RWPE1 (cell line): ENCODE measurements at places on chromosomes 1 and 21.

DNA sequence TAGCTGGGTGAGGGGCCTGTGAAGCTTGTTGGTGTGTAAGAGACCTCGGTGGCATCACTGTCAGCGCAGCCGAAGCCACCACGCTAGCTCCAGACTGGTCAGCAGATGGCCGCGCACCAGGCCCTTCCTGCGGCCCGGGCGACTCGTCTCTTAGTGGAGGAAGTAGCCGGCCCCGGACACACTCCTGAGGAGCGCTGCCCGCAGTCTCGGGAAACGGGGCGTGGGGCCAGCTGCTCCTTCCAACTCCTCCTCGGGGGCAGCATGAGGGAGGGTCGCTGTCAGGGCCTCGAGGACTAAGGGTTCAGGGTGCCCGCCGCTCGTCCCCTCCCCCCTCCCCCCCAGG is 20.4 kb downstream of the H3-3A start:
- no peak for DNase-seq

GRCh38 chr1:177048314-177049069 is 116.0 kb downstream of the ASTN1 start:
- DNase-seq = peak; percentile 10

GRCh38 chr1:237045278-237046016 is 3.5 kb downstream of the RYR2 start:
- DNase-seq = no peak

GRCh38 chr1:201146626-201147390 is 7.5 kb downstream of the TMEM9 start:
- DNase-seq = no peak

DNA sequence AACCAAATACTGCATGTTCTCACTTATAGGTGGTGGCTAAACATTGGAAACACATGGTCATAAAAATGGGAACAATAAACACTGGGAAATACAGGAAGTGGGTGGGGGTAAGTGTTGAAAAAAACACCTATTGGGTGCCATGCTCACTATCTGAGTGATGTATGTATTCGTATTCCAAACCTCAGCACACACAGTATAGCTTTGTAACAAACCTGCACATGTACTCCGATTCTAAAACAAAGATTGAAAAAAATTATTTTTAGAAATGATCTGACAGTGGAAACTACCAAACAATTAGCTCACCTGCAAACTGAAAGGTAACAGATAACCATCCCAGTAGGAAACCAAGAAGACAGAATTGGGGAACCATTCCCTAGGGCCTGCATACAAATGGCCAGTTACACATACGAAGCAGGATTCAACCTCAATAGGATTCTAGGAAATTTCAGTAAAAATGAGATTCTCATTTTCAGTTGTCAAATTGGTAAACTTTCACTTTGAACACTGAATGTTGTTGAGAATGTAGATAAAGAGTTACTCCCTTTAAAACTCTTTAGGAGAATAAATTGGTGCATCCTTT is 88.1 kb upstream of the LRRC8D start:
- no peak for DNase-seq

DNA sequence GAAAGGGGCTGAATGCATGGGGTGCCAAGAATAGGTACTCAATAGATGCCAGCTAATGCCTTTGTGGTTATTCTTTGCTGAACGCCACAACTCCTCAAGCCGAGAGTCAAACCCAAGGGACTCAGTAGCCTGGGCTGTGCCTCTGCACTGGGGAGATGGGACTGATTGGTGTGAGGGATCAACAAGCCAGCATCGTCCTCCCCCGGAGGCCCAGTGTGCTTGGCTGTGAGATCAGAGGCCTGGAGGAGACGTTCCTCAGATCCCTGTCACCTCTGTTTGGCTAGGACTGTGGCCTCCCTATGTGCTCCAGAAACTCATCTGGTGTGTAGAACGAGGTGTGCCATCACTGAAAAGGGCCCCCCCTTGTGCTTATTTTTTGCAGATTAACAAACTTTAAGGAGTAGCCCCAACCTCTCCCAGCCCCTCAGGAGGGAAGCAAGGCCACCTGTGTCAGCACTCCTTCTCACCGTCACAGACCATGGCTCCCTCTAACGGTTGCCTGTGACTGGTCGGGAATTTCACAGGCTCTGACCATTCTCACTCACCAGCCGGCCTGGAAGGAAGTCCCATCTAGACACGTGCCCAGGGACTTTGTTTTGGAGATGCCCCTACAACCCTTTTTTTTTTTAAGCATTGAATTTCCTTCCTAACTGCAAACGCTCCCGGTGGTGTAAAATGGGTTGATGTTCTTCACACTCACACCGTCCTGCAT is 194.0 kb upstream of the VAMP3 start:
- DNase-seq = peak; percentile 39

GRCh38 chr1:10736634-10737586 is 59.5 kb downstream of the CASZ1 start:
- no peak for DNase-seq

- DNase-seq = no peak
Observed at GRCh38 chr1:217910791-217911320, 279.7 kb downstream of the SPATA17 start.

GRCh38 chr1:70355920-70356319 is 1.4 kb upstream of the ANKRD13C start:
- no peak for DNase-seq

DNA sequence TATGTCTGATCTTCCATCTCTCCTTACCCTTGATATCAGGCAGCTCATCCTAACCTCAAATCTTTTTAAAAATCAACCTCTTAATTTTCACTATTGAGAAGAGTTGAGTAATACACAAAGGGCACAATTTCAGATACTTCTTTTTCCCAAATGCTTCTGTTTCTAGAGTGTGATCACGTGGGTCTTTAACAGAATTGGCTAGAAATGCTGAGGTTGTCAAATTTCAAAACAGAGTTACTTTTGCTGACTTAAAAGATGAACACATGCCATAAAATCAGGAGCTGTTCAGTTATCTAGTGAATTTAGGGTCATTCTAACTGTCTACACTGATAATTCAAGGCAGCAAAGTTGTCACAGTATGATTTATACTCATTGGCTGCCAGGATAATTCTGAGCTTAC is 63.6 kb upstream of the NGF start:
- no peak for DNase-seq

GRCh38 chr1:93770640-93771039 is 89.0 kb upstream of the BCAR3 start:
- no peak for DNase-seq

DNA sequence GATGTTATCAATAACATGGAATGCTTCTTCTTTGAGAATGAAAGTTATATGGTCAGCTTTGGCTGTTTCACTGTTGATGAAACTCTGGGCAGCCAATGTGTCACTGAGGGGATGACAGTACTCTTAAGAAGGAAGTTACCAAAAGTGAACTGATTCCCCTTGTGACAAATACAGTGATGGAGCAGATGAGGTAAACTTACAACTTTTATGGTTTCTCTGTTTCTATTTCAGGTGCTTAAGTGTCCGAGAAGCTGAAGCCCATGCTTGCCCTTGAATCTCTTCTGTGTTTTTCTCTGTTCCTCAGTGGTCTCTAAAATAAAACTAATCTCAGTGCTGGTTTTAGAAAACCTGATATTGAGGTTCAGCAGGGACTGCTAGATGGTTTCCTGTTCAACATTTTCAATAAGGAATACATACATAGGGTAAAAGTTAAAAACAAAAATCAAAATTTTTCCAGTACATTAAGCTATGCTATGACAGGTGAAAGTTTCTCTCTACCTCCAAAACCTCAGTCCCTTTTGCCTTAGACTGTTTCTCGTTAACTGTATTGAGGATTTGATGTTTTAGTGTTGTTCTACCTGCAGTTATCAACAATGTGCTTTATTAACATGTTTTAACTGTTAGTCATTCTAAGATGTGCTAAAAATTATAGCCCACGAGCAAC is 454.4 kb upstream of the ADGRL4 start:
- no peak for DNase-seq

DNA sequence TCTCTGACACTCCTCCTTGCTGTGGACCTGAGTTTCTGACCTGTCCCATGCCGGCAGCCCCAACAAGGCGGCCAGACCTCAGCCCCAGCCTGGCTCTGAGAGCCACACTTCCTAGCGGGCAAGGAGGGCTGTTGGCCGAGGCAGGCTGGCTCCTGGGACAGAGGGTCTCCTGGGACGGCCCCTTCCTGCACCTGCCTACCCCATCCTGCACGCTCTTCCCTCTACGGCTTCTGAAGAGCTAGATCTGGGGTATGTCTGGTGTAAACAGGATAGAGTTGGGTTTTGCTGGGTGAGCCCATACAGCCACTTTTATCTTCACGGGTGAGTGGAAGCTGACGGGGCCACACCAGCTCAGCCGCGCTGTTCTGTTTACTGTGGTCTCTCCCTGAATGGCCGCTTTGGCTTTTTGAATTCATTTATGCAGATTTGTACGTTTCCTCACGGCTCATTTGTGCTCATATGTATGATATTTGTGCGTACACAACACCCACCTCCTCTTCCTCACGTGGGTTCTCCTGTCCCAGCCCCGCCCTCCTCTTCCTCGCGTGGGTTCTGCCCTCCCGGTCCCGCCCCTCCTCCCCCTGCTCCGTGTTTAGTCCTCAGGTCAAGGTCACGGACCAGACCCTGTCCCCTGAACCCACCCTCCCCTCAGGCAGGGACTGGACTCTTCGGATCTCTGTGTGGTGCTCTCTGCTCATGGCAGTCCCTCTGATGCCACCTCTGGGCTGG is 34.7 kb upstream of the POFUT2 start:
- no peak for DNase-seq

DNA sequence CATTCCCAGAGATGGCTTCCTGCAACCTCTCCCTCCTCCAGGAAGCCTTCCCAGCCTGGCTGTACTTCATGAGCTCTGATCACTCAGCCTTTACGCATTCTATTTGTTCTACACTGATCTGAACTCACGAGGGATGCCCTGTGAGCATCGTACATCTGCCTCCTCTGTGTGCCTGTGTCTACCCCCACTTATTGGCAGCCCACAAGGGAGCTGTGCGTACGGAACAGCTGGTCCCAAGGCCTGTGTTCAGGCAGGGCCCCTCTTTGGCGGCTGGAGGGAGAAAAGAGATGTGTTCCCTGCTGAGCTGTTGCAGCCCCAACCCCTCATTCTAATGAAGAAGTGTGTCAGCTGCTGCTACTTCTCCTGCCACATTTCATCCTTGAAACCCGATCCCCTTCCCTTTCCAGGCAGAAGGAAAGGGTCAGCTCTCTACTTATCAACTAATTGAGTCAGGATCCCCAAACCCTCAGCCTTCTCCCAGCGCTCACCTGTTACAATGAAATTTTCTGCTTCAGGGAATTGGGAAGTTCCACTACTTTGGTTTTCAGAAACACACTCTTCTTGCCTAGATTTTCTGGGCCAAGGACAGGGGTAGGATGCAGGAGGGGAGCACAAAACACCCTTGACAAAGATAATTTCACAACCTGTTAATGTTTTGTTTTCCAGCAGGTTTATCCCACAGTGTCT is 3.2 kb downstream of the INKA2 start:
- no peak for DNase-seq

DNA sequence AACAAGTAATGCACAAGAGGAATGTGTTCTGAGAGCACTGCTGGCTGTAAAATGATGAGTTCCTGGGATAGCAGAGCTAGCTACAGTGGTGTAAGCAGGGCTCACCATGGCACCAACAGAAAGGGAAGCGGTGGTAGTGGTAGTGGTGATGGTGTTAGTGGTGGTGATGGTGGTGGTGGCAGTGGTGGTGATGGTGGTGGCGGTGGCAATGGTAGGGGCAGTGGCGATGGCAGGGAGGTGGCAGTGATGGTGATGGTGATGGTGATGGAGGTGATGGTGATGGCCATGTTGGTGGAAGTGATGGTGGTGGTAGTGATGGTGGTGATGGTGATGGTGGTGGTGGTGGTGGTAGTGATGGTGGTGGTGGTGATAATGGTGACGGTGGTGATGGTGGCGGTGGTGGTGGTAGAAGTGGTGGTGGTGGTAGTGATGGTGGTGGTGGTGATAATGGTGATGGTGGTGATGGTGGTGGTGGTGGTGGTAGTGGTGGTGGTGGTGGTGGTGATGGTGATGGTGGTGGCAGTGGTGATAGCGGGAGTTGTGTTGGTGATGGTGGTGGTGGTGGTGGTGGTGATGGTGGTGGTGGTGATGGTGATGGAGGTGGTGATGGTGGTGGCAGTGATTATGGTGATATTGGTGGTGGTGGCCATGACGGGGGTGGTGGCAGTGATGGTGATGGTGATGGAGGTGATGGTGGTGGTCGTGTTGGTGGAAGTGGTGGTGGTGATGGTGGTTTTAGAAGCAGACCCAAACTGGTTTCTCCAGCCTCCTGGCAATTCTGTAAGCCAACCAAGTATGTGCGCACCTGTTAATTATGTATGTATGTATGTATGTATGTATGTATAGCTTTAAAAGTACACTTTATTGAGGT is 254.1 kb downstream of the TRABD2B start:
- DNase-seq = no peak

DNA sequence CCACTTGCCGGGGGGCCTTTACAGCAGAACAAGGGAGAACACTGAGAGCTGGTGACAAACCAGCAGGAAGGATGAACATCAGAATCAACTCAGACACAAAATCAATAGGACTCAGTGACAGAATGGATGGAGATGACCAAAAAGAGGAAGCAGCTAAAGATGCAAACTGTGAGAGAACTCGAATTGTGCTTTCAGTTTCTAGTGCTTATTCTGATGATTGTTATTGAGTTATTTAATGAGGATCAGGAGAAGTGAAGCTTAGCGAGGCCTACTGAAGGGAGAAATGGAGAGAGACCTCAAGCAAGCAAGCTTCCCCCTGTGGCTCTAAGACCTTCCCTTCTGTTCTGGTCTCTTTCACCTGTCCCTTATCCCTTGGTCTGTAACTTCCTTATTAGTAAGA is 30.3 kb upstream of the TMEM125 start:
- no peak for DNase-seq

DNA sequence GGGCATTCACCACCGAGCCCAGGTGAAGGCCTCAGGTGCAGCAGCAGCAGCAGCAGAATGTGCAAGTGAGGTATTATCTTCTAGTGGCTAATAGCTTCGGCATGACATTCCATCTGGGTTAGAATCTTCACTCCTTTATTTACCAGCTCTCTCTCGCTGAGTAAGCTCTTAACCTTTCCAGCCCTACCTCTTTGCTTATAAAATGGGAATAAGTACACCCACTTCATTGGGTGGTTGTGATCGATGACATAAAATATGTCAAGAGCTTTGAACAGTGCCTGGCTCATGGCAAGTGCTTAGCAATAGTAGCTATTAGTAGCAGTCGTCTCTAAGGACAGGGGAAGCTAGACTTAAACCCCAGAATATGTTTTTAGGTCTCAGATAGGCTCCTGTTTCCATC is 149.5 kb downstream of the NOS1AP start:
- no peak for DNase-seq
